Hematopoietic multipotent progenitor cell treated with erythropoietin and hydrocortisone succinate and interleukin-3 and kit ligand, for 17 days (in vitro differentiated cells): ENCODE measurements at places on chromosomes 6 and 20.

DNA sequence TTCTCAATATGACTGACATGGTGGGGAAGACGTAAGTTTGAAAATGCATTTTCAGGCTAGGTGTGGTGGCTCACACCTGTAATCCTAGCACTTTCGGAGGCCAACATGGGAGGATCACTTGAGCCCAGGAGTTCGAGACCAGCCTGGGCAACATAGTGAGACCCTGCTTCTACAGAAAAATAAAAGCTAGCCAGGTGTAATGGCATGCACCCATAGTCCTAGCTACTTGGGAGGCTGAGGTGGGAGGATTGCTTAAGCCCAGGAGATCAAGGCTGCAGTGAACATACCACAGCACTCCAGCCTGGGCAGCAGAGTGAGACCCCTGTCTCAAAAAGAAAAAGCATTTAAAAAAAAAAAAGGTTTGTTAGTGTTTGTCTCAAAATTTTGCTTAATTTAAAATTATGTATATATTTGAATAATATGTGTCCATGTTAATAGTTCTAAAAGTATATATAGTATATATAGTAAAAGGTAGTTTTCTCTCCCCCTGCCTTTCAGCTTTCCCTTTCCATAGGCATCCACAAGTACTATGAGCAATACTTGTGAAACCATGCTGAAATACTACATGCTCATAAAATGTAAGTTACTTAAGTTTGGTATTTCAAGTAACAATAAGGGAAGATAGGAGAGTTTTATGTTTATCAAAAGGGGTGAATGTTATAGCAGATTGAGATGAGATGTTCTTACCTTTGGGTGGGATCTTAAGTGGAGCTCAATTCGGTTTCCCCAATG lies 15.1 kb downstream of the PTPRA start:
- DNase-seq, result no peak

DNA sequence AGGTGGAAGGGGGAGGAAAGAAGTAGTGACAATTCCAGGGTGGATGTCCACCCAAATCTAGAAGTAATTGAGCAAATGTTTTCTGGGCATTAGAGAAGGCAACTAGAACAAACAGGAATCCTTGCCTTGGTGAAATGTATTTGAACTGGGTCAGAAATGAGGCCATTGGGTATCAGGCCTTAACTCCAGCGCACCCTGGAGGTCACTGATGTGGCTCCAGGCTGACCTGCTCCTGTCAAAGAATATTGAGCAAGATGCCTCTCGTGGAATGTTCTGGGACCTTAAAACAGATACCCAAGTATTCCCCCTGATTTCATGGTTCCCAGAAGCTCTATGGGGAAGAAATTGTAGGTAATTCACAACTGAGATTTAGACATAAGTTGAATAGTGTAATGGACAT lies 6.9 kb downstream of the HLA-DPB1 start:
- DNase-seq, result peak; percentile 9

DNA sequence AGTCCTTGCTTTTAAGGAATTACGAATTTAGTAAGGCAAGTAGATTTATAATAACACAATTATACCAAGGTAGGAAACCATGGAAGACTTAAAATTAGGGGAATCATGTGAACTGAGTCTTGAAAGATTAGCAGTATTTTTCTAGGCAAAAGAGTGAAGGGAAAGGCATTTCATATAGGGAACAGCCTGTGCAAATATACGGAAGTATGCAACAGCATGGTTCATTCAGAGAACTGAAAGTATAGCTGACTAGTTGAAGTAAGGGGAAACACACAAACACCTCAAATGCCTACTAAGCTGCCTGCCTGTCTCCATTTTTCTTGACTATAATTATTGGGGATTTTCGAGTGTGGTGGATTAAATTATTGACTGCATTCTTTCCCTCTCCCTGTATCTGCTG lies 39.0 kb upstream of the ECHDC1 start:
- no peak for DNase-seq

DNA sequence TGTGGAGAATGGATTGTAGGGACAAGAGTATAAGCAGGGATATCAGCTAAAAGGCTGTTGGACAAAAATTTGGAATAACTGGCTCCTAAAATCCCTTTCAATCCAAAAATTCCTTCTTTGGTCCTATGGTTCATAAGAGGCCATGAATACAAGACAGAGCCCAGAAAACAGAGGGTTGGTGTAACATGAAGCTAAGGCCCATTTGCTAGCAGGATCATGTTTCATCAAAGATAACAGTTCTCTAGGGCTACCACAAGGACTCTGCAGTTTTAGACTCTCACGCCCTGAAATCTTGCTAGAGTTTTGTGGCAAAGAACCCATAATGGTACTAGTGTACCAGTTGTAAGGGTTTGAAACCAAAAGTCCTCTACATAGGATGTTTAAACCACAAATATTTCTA lies 327.8 kb upstream of the TBX18 start:
- no peak for DNase-seq

DNA sequence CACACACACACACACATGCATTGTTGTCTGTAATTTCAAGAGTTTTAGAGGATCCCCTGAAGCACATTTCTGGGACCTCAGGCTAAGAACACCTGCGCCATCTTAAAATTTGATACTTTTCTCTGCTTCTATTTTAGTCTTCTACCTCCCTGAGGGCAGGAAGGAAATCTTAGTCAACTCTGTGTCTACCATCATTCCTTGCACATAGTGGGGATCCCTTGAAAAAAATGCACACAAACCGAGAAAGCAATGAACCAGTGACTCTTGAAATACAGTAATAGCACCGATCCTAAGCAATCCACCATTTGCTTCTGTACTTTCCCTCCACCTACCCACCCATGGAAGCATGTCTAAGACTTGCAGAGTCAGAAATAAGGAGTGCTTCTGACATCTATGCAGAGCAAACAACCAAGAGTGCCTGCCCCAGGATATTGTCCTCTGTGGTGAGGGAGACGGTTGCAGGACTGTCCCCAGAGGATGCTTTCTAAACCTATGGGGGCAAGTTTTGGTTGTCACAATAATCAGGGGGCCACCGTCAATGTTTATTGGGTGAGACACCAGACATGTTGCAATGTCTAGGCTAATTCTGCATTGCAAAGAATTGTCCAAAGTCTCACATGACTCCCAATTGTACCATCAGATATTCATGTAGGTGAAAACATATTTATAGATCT lies 208.0 kb upstream of the TAB2 start:
- no peak for DNase-seq

- DNase-seq, result no peak
Measured at GRCh38 chr6:132818404-132819359, 4.3 kb downstream of the RPS12 start.

DNA sequence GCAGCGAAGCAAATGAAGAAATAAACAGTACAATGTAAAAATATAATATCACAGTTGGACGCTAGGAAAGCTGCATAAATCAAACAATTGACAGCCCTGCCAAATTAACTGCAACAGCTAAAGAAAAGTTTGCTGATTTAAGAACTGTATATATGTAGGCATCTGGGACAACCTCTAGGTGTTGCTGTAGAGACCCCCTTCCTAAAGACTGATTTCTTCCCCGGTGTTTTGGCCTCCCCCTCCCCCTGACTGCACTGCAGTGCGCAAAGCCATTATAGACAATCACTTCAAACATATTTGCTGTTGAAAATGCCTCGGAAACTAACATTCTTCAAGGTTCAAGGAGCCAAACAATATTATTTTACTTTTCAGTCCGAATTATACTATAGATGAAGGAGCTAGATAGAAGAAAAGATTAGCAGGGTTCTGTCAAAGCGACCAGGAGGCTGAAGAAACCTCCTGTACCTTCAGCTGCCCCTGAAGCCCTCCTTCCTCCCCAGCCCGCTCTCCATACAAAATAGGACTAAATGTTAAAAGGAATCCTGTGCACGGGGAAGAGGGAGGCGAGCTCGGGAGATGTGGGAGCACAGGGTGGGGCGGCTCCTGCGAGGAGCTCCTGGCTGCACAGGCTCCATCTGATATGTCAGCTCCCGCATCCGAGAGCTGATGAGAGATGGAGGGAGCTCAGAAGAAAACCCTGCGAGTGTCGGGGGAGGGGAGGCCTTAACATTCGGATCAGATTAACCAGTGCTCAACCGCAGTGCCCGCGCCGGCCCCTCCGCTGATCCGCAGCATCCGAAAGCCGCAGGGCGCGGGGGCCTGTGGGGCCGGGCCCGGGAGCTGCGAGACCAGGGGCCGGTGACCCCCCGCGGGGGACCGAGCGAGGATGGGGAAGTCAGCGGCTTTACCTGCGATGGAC lies 822 bp downstream of the ELOVL4 start:
- DNase-seq, result no peak

DNA sequence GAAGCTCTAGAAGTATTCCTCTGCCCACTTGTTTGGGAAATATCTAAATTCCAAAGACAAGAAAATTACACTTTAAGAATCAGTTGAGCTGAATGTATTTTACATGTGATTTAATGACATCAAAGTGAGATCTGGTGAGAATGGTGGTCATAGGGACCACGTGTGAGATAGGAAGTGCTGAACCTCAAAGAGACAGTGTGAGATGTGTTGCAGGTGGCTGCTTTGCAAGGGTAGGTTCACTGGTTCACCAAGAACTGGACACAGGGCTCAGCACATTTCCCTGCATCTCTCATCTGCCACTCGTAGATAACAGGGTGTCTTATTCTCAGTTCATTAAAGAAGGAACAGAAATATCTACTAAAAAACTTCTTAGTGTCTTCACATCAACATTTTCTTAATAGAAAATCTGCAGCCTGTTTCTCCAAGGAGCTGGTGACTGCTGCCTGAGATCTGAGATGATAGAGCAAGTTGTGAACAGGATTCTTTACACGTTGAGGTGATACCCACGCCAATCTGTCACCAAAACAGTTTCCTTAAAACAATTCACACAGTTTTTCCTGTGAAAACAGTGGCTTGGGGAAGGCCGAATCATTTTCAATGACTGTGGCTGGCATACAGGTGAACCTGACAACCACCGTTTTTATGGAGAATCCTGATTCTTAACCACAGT lies 7.2 kb downstream of the CCR6 start:
- no peak for DNase-seq

- DNase-seq, result peak; percentile 73
Measured at GRCh38 chr20:50575865-50576720, 65.9 kb downstream of the PTPN1 start.

DNA sequence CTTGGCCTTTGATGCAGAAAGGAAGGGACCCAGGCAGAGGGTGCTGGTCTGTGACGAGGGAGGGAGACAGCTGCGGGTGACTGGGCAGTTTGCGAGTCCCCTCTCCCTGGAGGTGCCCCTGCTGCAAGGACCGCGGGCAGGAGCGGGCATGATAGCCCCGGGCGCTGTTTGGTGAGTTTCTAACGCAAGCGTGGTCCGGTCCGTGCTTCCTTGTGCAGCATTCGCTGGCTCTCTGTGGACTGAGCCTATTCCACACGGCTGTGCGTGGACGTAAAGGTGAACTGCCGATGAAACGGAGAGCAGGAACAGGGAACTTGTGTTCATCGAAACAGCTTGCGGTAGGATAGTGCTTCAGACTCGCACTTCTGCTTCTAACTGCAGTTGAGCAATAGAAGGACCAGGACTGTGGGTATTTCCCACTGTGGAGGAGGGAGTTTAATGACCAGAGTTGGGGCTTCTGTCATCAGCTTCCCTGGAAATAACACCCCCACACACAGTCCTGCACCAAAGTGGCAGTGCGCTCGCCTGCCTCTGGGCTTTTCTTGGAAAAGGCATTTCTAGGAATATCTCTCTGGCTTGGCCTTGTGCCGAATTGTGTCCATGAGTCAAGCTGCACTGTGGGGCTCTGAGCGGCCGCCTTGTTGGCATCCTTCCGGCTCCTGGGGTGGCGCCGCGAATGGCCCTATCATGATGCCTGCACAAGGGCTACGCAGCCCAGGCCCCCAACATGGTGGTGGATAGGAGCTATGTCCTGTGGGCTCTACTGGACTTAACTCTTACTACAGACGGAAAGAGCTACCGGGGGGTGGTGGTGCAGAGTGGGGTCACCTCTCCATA lies 48.9 kb downstream of the DUSP22 start:
- DNase-seq, result no peak

- DNase-seq, result no peak
Measured at GRCh38 chr6:72789145-72789544, 167.3 kb downstream of the KCNQ5 start.

DNA sequence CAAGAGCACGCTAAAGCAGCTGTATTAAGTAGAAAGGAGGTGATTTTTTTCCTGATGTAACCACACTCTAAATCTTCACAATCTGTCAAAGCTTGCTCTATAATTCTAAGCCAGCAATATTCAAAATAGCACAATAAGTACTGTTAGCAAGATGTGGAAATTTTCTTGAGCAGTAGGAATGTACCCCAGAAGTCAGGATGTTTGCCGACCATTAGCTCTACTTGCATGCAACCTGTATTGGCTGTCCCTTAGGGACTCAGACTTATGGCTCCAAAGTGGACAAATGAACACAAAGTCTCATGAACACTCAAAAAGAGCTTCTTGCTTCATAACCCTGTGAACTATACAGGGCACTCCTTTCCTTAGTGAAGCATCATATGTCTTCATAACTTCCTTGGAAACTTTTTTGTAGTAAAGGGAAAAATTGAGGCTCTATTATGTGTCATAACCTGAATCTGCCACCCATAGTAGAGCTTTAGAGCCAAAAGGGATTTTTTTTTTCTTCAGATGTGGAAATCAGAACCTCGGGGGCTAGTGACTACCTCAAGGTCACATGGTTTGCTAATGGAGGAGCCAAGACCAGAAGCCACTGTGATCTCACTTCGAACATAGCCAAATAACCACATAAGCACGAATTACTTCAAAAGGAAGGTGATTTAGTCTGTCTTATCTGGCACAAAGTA lies 54.5 kb downstream of the ADGRG6 start:
- no peak for DNase-seq

- DNase-seq, result no peak
Measured at GRCh38 chr6:81241126-81242041, 511.1 kb downstream of the TENT5A start.

DNA sequence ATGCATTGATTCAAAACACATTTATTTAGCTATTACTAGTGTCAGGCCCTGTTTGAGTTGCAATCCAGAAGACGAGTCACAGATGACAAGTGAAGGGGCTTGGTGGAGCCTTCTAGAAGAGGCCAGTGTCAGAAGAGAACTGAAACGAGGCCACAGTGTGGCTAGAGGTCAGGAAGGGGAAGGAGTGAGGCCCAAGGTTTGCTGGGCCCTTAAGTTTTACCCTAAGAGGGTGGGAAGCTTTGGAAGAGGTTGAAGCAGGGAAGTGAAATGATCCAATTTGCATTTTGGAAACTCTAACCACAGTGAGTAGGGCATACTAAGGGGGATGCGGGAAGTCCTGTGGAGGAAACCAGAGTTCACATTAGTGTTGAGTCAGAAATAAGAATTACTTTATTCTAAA lies 25.0 kb downstream of the TTK start:
- DNase-seq, result no peak

DNA sequence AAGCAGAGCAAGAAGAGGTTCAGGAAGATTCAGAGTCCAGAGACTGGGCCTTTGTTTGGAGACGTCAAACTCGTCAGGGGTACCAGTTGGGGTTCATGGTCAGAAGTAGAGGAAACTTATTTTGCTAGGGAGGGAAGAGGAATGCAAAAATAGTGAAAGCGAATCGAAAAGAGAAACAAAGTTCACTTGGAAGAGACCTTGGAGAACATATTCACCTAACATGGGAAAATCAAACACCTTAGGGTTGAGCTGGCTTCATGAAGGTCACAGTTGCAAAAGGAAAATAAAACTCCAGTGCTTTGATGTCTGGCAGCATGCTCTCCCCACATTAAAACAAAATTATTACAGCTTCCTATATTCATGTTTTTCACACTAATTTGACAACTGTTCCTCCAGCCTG lies 440.4 kb downstream of the EPM2A start:
- DNase-seq, result no peak

GRCh38 chr6:155041741-155042279 lies 46.7 kb downstream of the TIAM2 start:
- no peak for DNase-seq
